ENCODE measurements at places on chromosomes 1 and 21. TPM values are rescaled to one million over a fixed set of nuclear protein-coding genes. Genes with fewer than 3 reads are reported as not detected.

DNA sequence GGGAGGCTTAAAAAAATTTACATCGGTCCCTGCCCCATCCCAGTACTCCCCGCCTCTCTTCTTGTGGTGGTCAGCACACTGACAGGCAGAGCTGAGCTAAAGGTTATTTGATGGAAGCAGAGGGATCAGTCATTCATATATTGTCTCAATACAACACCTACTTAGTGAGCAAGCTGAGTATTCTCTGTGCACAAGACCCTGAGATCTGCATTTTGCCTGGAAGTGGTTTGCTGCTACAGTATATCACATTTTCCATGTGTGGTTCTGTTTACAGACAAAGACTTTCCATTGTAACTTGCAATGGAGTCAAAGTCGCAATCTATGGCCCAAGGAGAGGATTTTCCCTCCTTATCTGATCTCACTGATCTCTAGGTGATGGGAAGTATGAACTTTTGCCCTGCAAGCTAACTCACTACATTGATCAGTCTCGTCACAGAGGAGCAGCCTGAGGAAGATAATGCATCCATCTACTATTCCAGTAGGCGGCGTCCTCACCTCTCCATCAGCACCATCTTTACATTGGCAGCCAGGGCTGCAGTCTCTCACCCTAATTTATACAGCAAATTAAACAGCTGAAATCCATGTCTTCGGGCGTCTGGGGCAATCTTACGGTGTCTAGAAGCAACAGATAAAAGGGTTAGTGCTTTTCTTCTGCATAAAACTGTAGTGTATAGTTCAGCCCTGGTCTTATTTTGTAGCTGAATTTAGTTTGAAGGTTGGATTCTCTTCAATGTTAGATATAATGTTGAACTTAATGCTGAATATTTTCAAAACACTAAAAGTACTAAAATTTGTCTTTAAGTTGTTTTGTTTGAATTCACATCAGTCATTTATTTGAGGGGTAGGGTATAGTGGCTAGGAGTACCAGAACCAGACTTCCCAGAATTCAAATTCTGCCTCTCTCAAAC, 3.2 kb upstream of the TRAF5 start:
- H3K27me3 ChIP-seq: no peaks in the 10 kb centered on the region
- H3K27ac ChIP-seq: peak overlapping the region; percentile 74
- peaks cover 13% of the 10 kb centered on the region for H3K36me3 ChIP-seq
- H3K4me3 ChIP-seq: no peak overlapping the region
- H3K4me1 ChIP-seq: peaks cover 57% of the 10 kb centered on the region
- peak; percentile 59 for DNase-seq

Gene CNR2
- total RNA-seq: 0.05 TPM

DNA sequence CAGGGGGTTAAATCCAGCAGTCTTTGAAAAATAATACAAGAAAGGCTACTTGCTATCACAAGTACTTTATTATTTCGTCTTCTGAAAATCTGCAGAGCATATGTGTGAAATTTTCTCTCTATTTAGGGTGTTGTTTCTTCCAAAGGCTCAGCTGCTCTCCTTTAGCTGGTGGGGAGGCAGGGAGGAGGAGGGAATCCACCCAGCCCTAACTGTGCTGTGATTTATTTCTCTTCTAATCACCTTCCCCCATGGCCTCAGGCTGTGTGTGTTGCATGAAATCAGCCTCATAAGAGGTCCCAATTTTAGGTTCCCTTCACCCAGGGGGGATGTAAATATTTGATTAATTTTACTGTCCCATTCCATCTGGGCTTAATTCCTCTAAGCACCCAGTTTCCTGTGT, 77.6 kb upstream of the PGBD5 start:
- no peak overlapping the region for H3K4me3 ChIP-seq
- no peaks in the 10 kb centered on the region for H3K27me3 ChIP-seq
- H3K36me3 ChIP-seq: no peaks in the 10 kb centered on the region

Gene RGS18
- total RNA-seq: not detected

DNA sequence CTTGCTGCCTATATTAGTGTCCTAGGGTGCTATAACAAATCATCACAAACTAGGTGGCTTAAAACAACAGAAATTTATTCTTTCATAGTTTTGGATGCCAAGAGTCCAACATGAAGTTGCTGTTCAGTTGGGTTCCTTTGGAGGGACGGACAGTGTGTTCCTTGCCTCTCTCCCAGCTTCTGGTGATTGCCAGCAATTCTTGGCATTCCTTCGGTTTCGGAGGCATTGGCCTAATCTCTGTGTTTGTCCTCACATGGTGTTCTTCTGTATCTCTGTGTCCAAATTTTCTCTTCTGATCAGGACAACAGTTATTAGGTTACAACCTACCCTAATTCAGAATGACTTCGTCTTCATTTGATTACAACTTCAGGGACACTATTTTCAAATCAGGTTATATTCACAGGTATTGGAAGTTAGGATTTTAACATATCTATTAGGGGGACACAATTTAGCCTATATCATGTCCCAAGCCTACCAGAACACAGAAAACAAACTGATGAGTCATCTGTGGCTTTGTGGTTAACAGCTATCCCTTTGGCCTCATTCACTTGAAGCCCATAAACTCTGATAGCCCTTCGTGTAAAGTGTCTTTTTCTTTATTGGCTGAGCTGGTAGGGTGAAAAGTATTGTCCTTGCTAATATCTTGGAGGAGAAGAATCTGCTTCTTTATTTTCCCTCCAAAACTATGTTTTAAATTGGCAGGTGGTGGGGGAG, 83.2 kb upstream of the PAPPA2 start:
- H3K36me3 ChIP-seq: no peaks in the 10 kb centered on the region
- H3K4me3 ChIP-seq: no peak overlapping the region
- DNase-seq: no peak
- no peaks in the 10 kb centered on the region for H3K4me1 ChIP-seq
- H3K27ac ChIP-seq: no peak overlapping the region

Data from activated T-helper 2 cell treated with anti-CD3 and anti-CD28 coated beads, Interferon-gamma antibody, Interleukin-2, Interleukin-4, amounts not matched to agents 10 μg/mL and 5 μg/mL and 100 μg/mL, durations not matched to agents 14 hours and 24 hours and 36 hours (primary cell).